Placental epithelial cell (primary cell): ENCODE measurements at places on chromosomes 4 and X. TPM values are rescaled to one million over a fixed set of nuclear protein-coding genes. Genes with fewer than 3 reads are reported as not detected.

DUX4 gene
- total RNA-seq: not detected in 2 replicates

HTR2C gene
- total RNA-seq: under 0.01 TPM in 1 of 2 replicates, not detected in the other

DSPP gene
- not detected in 2 replicates for total RNA-seq

BEX5 gene
- total RNA-seq: not detected in 2 replicates

ADH1A gene
- not detected in 2 replicates for total RNA-seq

CLNK gene
- not detected in 2 replicates for total RNA-seq

CYSLTR1 gene
- total RNA-seq: not detected in 2 replicates

TCEAL7 gene
- 2.1 and 10.6 TPM in 2 replicates for total RNA-seq

DUSP21 gene
- total RNA-seq: not detected in 2 replicates

PCDH19 gene
- total RNA-seq: 0.11 and 0.79 TPM in 2 replicates

P2RY8 gene
- not detected in 2 replicates for total RNA-seq

SYTL4 gene
- total RNA-seq: 4.7 and 7.1 TPM in 2 replicates

BGN gene
- total RNA-seq: 0.11 and 0.39 TPM in 2 replicates

CWH43 gene
- total RNA-seq: not detected in 2 replicates

NXF2 gene
- total RNA-seq: not detected in 2 replicates

CSAG1 gene
- not detected in 2 replicates for total RNA-seq

AP1AR gene
- total RNA-seq: 9.8 and 13.0 TPM in 2 replicates

RPA4 gene
- 0.65 and 2.0 TPM in 2 replicates for total RNA-seq

P2RY4 gene
- under 0.01 and 0.43 TPM in 2 replicates for total RNA-seq

FAM184B gene
- total RNA-seq: under 0.01 TPM in 1 of 2 replicates, not detected in the other

CCDC110 gene
- 0.11 and 0.39 TPM in 2 replicates for total RNA-seq

H2BW2 gene
- total RNA-seq: not detected in 2 replicates

ALG13 gene
- 35.2 and 61.2 TPM in 2 replicates for total RNA-seq

BRS3 gene
- not detected in 2 replicates for total RNA-seq

FBXO8 gene
- 33.1 and 35.3 TPM in 2 replicates for total RNA-seq

NPNT gene
- total RNA-seq: 0.22 and 0.39 TPM in 2 replicates

PPEF1 gene
- not detected in 2 replicates for total RNA-seq

SNCA gene
- 0.11 TPM in 1 of 2 replicates, not detected in the other for total RNA-seq

GBA3 gene
- total RNA-seq: 0.43 and 0.79 TPM in 2 replicates

ACE2 gene
- 0.11 and 0.39 TPM in 2 replicates for total RNA-seq

SPP1 gene
- not detected in 2 replicates for total RNA-seq

LARP1B gene
- 20.4 and 23.9 TPM in 2 replicates for total RNA-seq

GATA1 gene
- total RNA-seq: not detected in 2 replicates

AMTN gene
- not detected in 2 replicates for total RNA-seq

DHRSX gene
- 12.3 and 18.5 TPM in 2 replicates for total RNA-seq

INTU gene
- 13.0 and 13.8 TPM in 2 replicates for total RNA-seq

C4orf51 gene
- total RNA-seq: not detected in 2 replicates

HSFX4 gene
- not detected in 2 replicates for total RNA-seq

SPATA18 gene
- total RNA-seq: 14.9 and 20.1 TPM in 2 replicates

STPG2 gene
- total RNA-seq: 0.76 and 1.2 TPM in 2 replicates

SYN1 gene
- not detected in 2 replicates for total RNA-seq

NUP62CL gene
- total RNA-seq: 0.79 and 1.8 TPM in 2 replicates
